ENCODE measurements at places on chromosomes 1 and 21.

- no peak for DNase-seq
These were observed 5.9 kb downstream of the SSBP3 start for GRCh38 chr1:54400329-54400728.

- peak; percentile 85 for DNase-seq
These were observed 143.4 kb downstream of the ZZZ3 start for GRCh38 chr1:77538956-77539518.

DNA sequence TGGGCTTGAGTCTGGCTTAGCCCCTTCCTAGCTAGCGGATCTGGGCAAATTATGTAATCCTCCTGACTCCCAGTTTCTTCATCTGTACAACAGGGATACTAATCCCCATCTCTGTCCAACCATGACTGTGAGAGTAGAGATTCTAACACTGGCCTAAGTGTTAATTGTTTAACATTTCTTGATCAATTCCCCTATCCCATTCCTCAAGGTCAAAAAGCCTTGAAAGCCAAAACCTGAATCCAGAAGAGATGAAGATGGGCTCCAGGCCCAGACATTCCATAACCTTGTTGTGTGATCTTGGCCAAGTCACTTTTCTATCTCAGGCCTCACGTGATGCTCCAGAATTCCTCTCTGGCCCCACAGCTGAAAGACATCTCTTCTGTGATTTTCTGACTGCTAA lies 18.8 kb upstream of the PHLDA3 start:
- no peak for DNase-seq

GRCh38 chr1:39877980-39878956 lies 5.0 kb downstream of the TRIT1 start:
- DNase-seq, result no peak

- no peak for DNase-seq
These were observed 70.7 kb upstream of the ZNF644 start for GRCh38 chr1:91092503-91092902.

DNA sequence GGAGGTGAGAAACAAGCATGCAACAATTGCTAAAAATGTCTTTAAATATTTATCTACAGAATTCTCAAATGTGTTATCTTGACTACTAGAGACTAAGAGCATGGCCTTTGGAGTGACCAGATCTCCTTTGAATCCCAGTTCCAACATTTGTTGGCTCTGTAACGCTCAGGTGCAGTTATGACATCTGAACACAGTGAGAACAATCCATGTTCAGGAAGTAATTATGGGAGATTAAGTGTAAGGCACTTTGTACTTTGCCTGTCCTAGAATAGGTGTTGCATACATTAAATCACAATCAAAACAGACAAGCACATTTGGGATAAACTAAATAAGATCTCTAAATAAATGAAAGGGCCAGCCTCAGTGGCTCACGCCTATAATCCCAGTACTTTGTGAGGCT lies 454.5 kb downstream of the SMYD3 start:
- DNase-seq, result no peak

DNA sequence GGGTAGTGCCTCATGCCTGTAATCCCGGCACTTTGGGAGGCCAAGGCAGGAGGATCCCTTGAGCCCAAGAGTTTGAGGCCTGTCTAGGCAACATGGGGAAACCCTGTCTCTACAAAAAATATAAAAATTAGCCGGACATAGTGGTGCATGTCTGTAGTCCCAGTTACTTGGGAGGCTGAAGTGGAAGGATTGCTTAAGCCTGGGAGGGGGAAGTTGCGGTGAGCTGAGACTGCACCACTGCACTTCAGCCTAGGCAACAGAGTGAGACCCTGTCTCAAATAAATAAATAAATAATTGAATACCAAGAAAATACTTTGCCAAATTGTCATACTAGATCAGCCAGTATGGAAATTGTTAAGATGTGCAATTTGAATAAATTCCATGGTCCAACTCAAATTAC lies 5.9 kb upstream of the RBBP5 start:
- DNase-seq, result no peak

- no peak for DNase-seq
These were observed 80.2 kb upstream of the CHODL start for GRCh38 chr21:18164483-18164882.

- DNase-seq, result peak; percentile 57
These were observed 78.7 kb upstream of the ZNF281 start for GRCh38 chr1:200488375-200489165.
